IMR-90 (cell line): ENCODE measurements at places on chromosomes 13 and 19. TPM values are rescaled to one million over a fixed set of nuclear protein-coding genes. Genes with fewer than 3 reads are reported as not detected.

Gene MADCAM1
- total RNA-seq, result not detected in 2 replicates

Gene RTBDN
- total RNA-seq, result not detected in 2 replicates

Gene TMPRSS9
- total RNA-seq, result not detected in 2 replicates

Gene F7
- total RNA-seq, result under 0.01 TPM in 1 of 2 replicates, not detected in the other

Gene APLP1
- total RNA-seq, result 4.7 and 6.7 TPM in 2 replicates

Gene OLFM4
- total RNA-seq, result not detected in 2 replicates

Gene PCDH9
- total RNA-seq, result 7.8 and 10.2 TPM in 2 replicates

Gene DGKH
- 9.7 and 13.4 TPM in 2 replicates for total RNA-seq

Gene ZNF525
- 4.5 and 6.7 TPM in 2 replicates for total RNA-seq

Gene POSTN
- 31.9 and 32.6 TPM in 2 replicates for total RNA-seq

Gene PROZ
- total RNA-seq, result not detected in 2 replicates

Gene LILRA1
- total RNA-seq, result not detected in 2 replicates

Gene ADGRE3
- not detected in 2 replicates for total RNA-seq

Gene CYP4F2
- total RNA-seq, result not detected in 2 replicates

Gene KL
- total RNA-seq, result not detected in 2 replicates

Gene FGF21
- total RNA-seq, result not detected in 2 replicates

Gene CEACAM7
- not detected in 2 replicates for total RNA-seq

Gene GRK1
- not detected in 2 replicates for total RNA-seq

Gene NCAN
- not detected in 2 replicates for total RNA-seq

Gene KLK6
- total RNA-seq, result not detected in 2 replicates

Gene NAPA
- 51.7 and 76.4 TPM in 2 replicates for total RNA-seq

Gene TDRD3
- total RNA-seq, result 12.0 and 14.7 TPM in 2 replicates

Gene ANGPTL4
- total RNA-seq, result 1.4 and 1.9 TPM in 2 replicates

Gene FFAR2
- total RNA-seq, result not detected in 2 replicates

Gene APOC1
- not detected in 2 replicates for total RNA-seq

Gene ZNF723
- total RNA-seq, result not detected in 2 replicates

Gene CYP4F3
- not detected in 2 replicates for total RNA-seq

Gene FCGBP
- total RNA-seq, result under 0.01 TPM in 1 of 2 replicates, not detected in the other

Gene KASH5
- total RNA-seq, result not detected in 2 replicates

Gene LIN7B
- 2.8 and 3.8 TPM in 2 replicates for total RNA-seq

Gene KRI1
- 5.7 and 7.8 TPM in 2 replicates for total RNA-seq

Gene LMTK3
- total RNA-seq, result 0.18 TPM in 1 of 2 replicates, not detected in the other

Gene NOSIP
- total RNA-seq, result 118 and 130 TPM in 2 replicates

Gene RUBCNL
- total RNA-seq, result under 0.01 TPM in 1 of 2 replicates, not detected in the other

Gene PNMA8C
- under 0.01 and 0.18 TPM in 2 replicates for total RNA-seq

Gene RNF225
- not detected in 2 replicates for total RNA-seq

Gene C19orf38
- total RNA-seq, result 0.18 and 0.28 TPM in 2 replicates

Gene ZNF419
- 13.9 and 20.3 TPM in 2 replicates for total RNA-seq

Gene COL4A2
- total RNA-seq, result 90.7 and 97.5 TPM in 2 replicates

Gene SCEL
- not detected in 2 replicates for total RNA-seq

Gene DKKL1
- not detected in 2 replicates for total RNA-seq

Gene RAB3D
- 4.8 and 5.0 TPM in 2 replicates for total RNA-seq

Gene URAD
- not detected in 2 replicates for total RNA-seq

Gene CRLF1
- total RNA-seq, result 0.18 and 0.28 TPM in 2 replicates

Gene ZNF439
- 8.4 and 10.0 TPM in 2 replicates for total RNA-seq

Gene TMED1
- 32.8 and 37.6 TPM in 2 replicates for total RNA-seq

Gene ZNF492
- 1.3 and 1.4 TPM in 2 replicates for total RNA-seq

Gene INAFM1
- 0.36 and 0.56 TPM in 2 replicates for total RNA-seq

Gene SMARCA4
- total RNA-seq, result 41.4 and 53.3 TPM in 2 replicates

Gene WASF3
- total RNA-seq, result 4.3 and 5.8 TPM in 2 replicates

Gene ZNF91
- 17.0 and 21.4 TPM in 2 replicates for total RNA-seq

Gene OSCAR
- not detected in 2 replicates for total RNA-seq

Gene HTR2A
- not detected in 2 replicates for total RNA-seq

Gene ZNF573
- total RNA-seq, result 3.2 and 4.2 TPM in 2 replicates

Gene CD79A
- total RNA-seq, result not detected in 2 replicates

Gene TRIP10
- 32.8 and 39.1 TPM in 2 replicates for total RNA-seq

Gene EDDM13
- not detected in 2 replicates for total RNA-seq

Gene TYROBP
- not detected in 2 replicates for total RNA-seq
